ENCODE measurements at places on chromosomes 1 and 21.

GRCh38 chr1:232259333-232259732, 370.6 kb downstream of the SIPA1L2 start:
- no peak for DNase-seq

GRCh38 chr1:150615346-150616201, 13.8 kb downstream of the ENSA start:
- no peak for DNase-seq

- DNase-seq = no peak
These were observed 41.8 kb upstream of the ACTRT2 start for GRCh38 chr1:2979191-2980072.

DNA sequence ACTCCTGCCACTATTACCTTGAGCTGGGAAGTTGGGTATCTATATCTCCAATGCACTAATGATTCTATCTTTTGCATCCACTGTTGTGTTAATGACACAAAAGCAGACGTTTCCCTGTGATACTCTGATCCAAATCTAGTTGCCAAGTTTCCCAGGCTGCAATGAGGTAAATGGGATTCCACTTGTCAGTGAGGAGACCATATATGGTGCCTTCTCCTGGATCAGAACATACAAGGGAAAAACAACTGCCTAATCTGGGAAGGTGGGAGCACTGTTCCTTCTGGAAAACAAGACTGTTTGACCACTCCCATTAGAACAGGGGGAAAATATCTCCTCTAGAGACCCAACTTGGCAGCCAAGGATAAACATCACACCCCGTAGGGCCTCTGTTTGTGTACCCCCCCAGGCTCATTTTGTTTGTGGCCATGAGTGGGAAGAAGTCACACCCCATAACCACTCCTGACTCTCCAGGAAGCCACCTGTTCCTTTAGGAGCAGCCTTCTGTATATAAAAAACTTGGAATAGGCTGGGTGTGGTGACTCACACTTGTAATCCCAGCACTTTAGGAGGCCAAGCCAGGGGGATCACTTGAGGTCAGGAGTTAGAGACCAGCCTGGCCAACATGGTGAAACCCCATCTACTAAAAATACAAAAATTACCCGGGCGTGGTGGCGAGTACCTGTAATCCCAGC, 28.5 kb upstream of the SLC6A9 start:
- no peak for DNase-seq

GRCh38 chr1:178096421-178096820, 2.5 kb downstream of the RASAL2 start:
- no peak for DNase-seq

DNA sequence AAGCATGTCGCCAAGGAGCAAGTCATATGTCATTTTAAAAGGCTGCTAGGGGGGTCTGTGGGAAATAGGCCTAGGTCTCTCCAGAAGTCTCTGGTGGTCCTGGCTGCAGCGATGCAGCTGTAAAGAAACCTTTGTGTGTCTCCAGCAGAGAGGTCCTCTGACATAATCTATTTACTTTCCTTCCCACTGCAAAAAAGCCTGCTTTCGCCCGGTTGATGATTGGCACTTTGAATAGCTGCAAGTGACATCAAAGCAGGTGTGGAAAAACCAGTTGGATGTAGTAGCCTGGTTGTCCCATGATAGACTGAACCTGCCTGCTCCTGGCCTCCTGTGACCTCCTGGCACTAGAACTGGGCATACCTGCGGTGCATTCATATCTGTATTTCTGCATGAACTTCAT, 13.8 kb downstream of the RASSF5 start:
- no peak for DNase-seq

DNA sequence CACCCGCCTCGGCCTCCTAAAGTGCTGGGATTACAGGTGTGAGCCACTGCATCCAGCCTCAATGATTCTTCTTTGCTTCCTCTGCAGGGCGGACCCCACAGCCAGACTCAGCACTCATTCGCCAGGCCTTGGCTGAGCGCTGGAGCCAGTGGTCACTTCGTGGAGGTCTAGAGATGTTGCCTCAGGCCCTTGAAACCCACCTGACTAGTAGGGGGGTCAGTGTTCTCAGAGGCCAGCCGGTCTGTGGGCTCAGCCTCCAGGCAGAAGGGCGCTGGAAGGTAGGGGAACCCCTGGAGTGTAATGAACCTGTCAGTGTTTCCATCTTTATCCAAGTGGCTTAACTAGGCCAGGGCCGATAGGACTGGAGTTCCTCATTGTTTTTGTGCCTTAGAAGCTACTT, 2.7 kb downstream of the PPOX start:
- DNase-seq = no peak

- no peak for DNase-seq
These were observed 4.1 kb downstream of the S100A2 start for GRCh38 chr1:153561466-153561985.

DNA sequence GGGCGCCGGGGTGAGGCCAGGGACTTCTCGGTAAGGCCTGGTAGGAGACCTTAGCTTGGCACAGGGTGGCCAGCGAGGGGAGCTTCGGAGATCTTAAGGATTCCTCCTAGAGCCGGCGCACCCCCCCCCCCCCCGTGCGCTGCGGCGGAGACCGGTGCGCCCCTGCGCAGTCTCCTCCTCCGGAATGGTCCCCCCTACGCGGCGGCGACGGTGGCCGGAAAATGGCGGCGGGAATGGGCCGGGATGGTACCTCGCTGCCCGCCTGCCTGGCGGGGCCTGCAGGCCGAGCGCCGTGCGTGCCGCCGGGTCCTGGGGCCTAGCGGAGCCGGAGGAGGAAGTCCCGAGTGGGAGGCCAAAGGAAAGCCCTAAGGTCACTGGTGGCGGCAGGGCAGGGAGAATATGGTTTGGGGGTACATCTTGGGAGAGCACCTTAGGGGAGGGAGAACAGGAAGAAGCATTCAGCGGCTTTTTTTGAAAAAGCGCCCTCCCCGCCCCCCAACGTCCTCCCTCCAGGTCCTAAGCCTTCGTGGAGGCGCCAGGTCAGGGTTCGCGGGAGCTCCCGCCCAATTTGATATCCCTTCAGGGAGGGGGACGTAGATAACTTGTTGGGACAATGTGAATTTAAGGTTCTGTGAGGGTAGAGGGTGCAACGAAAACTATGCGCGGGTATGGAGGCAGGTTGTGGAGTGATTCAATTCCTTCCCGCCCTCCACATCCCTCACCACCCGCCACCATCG, 429 bp downstream of the SRRM1 start:
- no peak for DNase-seq

- DNase-seq = no peak
These were observed 35.6 kb upstream of the PUM1 start for GRCh38 chr1:31101147-31101502.

DNA sequence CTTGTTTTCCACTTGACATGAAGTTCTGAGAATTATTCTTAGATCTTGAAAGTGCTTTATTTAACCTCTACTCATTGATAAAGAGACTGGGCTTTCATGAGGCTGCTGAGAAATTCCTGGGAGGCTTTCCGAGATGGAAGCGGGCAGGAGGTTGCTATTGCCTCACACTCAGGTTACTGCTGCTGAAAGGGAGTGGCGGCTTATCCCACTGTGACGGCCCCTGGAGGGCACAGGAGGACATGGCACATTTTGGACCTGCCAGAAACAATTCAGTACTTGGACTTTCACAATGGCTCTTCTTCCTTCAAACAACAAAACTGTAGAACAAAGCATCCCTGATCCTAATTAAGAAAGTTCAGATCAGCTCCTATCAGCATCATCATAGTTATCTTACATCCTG, 16.2 kb upstream of the MARK1 start:
- no peak for DNase-seq

DNA sequence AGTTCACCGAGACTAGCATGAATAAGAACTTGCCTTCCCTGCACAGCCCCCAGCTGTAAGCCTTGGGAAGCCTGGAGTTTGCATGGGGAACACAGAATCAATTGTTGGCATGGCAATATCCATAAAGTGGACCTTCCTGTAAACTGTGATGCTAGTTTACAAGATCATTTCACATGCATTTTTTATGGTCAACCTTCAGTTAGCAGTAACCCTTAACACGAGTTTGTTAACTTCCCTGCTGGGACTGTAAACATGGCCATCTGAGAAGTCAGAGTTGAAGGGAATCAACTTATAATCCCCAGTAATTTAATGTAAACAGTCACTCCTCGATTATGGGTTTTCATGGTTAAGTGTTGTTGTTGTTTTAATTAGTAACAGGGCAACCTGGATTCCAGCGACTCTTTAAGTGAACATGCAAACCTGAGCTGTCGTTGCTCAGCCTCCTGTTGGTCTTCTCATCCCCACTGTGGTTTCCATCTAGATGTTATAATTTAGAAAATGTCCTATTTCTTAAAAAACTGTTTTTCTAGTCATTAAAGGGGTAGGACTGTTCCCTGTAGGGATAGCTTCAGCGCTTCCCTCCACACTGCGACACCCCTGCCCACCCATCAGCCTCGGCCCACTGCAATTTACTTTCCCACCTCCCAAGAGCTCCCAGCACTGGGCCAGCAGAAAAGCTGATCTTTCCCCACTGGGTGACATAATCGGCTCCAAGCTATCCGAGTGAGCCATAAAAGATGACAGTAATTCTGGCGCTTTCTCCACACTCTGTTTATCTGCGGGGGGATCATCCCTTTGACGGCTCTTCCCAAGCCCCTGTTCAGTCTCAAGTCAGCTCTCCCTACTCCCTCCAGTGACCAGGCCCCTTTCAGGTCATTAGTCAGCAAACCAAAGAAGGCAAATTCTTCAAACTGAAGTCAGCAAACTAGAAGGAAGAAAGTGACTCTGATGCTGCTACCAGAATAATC, 107.6 kb upstream of the IPO9 start:
- DNase-seq = no peak

GRCh38 chr1:192713921-192714320, 78.0 kb downstream of the RGS13 start:
- no peak for DNase-seq
